ENCODE measurements at places on chromosomes 1 and 21.

DNA sequence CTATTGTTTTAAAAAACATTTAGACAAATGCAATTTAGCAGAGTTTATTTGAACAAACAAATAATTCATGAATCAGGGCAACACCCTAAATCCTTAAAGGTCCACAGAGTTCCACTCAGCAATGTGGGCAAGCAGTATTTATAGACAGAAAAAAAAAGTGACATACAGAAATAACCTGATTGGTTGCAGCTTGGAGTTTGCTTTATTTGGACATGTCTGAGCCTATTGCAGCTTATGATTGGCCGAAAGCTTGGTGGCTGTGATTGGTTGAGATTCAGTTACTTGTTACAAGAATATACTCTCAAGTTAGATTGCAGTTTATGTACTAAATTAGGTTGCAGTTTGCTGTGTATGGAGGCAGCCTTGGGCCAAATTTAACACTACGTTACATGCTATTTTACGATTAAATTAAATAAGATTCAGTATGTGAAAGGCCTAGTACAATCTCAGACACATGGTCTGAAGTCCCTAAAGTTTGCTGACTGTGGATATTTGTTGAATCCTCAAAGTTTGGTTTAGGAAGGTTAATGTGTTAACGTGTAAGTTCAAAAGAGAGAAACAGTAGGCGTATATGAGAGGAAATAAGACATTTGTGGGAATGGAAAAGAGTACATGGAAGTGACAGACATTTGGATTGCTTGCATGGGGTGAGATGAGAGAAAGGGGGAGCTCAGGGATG is 6.9 kb upstream of the CAMSAP2 start:
- no peak for DNase-seq

- DNase-seq = no peak
Observed at GRCh38 chr1:244002721-244003120, 48.4 kb upstream of the ZBTB18 start.

DNA sequence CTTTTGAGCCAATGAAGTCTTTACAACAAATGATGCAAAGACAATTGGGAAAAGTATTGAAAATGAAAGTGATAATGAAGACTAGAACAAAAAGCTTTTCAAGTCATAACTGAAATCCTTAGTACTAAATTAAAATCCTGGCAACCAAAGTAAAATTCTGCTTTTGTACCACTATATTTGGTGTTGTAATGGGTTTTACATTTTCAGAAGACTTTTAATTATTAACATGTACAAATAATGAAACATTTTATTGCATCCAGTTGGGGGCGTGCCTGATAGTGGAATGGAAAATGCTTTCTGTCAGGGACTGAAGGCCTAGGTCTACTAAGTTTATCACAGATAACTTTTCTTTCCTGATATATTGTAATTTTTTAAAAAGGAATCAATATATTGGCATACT is 89.4 kb downstream of the SDCCAG8 start:
- peak; percentile 20 for DNase-seq

- no peak for DNase-seq
Observed at GRCh38 chr21:39332175-39332574, 16.7 kb downstream of the HMGN1 start.

DNA sequence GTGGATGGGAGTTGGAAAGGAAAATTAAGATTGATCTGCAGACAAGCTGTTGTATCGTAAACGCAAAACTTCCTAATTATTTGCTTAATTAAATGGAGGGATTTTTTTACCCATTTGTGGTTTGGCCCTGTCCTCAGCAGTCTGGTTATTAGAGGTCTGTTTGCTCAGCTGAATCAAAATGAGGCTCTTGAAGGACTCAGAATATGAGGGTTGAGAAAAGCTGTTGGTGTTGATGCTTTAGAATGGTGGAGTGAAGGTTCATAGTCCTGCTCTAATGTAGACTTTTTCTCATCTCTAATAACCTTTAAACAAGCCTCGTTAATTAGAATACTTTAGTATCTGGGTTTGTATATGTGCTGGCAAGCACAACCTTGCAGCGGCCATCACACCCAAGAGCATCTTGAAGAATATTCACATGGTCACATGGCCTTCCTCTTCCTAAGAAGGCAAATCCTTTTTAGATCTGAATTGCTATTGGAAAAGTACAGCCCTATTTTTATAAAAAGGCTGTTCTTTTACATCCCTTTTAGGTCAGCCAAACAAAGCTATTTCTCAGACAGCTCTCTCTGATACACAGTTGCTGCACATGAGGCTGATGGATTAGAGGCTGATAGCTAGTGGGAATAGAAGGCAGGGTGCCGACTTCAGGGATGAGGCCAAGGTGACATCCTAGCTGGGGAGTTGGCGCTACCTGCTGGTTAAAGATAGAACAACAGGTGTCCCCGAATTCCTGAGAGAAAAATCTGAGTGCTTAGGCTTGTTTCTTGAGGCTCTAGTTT is 53.8 kb downstream of the MACF1 start:
- peak; percentile 74 for DNase-seq

DNA sequence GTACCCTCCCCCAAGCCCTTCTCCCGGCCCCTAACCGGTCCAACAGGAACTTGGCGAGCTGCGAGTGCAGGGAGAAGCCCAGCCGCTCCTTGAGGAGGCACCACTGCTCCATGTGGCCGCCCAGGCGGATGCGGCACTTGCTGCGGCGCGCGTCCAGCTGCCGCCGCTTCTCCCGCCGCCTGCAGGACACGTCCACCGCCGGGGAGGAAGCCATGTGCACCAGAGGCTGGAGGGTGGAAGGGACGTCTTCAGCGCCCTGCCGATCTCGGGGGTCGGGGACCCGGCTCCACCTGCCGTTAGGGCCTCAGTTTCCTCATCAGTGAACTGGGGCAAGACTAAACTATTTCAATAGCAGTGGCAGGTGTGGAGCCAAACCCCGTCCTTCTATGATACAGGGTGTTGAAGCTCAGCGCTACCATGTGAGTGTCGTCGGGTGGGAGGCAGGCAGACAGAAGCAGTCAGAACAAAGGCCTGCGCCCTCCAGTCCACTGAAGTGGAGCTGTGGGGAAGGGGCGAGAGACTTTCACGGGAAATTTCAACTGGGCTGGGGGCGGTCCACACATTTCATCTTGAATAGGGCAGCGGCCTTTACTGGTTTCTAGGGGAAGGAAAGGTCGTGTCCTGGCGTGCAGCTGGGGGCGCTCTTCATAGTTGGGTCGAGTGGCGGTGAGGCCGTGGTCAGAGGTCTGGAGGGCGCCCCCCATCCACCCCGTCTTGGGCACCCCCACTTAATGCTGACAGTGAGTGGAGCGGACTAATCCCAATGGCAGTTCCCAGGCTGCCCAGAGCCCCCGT is 592 bp downstream of the ZNF692 start:
- peak; percentile 72 for DNase-seq

- no peak for DNase-seq
Observed at GRCh38 chr21:32248571-32249461, 30.0 kb downstream of the MIS18A start.

DNA sequence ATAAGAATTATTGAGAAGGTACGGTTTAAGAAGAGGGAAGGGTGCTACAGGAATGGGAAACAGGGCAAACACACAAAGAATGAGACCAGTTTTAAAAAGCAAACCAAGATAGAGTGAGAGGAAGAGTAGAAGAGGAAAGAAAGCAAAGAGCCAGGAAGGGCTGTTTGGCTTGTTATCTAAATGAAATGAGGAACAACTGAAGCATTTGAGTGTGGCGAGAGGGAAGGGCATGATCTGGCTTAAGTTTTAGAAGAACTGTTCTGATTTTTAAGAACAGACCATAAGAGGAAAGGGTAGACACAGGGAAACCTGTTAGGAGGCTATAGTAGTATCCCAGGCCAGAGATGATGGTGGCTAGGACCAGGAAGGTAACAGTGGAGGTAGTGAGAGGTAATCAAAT is 73.8 kb downstream of the TUT4 start:
- DNase-seq = no peak

DNA sequence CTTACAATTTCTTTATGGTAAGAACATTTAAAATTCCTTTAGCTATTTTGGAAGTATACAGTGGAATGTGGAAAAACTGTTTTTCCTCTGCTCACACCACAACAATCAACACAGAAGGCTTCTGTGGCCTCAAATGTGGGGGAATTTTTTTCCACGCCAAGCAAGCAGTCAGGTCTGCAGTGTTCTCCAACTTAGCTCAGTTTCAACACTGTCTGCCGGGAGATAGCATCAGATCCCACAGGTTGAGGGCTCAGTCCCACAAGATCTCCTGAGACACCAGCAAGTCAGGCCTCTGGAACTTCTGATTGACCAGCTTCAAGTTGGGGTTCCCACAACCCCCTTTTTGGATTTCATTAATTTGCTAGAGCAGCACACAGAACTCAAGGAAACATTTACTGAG is 50.3 kb downstream of the PTBP2 start:
- no peak for DNase-seq

DNA sequence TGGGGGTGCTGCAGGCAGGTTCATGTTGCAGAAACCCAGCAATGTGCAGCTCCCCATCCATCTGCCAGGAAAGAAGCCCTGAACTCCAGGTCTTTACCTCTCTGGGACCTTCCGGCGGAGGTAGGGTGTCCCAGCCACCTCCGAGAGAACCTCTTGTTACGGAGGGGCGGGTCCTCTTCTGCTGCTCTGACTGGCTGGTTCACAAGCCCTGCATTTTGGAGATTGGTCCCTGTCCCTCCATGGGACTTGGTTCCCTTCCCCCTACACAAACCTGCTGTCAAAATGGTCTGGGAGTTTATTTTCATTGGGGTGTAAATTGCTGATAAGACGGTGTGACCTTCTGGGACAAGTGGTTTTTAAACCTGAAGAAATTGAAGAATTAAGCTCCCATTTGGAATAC is 8.0 kb upstream of the CELSR2 start:
- DNase-seq = no peak

- no peak for DNase-seq
Observed at GRCh38 chr1:226908419-226908818, 31.7 kb upstream of the COQ8A start.

GRCh38 chr1:230109895-230110667 is 43.0 kb downstream of the GALNT2 start:
- no peak for DNase-seq

DNA sequence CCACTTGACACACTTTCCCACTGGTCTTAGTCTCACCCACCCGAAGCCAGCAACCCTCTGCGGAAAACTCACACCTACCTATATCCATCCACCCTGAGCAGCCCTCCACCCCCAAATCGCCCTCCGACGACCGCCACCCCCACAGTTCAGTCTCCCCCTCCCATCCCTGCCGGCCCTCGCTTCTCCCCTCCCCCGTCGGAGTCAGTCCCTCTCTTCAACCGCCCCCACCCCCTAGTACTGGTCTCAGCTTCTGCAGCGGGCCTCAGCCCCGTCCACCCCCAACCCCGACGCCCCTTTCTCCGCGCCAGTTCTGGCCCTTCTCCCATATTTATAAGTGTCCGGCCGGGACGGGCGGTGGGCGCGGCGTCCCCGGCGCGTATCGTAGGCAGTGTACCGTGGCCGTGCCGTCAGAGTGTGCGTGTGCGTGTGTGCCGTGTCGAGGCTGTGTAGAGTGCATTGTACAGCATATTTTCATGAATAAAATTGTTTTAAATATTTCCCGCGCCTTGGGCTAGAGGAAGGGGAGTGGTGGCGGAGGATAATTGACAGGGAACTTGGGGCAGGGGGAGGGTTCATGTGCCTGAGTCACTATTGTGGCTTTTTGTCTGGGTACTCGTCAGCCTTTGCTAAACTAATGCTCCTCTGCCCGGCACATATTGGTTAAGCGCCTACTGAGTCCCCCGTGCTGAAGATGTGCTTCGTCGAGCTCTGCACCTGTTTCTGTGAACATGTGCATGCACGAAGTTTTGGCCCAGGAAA is 22.0 kb downstream of the FOXO6 start:
- no peak for DNase-seq

- no peak for DNase-seq
Observed at GRCh38 chr1:150080784-150081183, 13.2 kb downstream of the VPS45 start.

- no peak for DNase-seq
Observed at GRCh38 chr1:204384636-204385352, 25.1 kb upstream of the PLEKHA6 start.

- DNase-seq = no peak
Observed at GRCh38 chr1:236155841-236156503, 13.6 kb downstream of the GPR137B start.

DNA sequence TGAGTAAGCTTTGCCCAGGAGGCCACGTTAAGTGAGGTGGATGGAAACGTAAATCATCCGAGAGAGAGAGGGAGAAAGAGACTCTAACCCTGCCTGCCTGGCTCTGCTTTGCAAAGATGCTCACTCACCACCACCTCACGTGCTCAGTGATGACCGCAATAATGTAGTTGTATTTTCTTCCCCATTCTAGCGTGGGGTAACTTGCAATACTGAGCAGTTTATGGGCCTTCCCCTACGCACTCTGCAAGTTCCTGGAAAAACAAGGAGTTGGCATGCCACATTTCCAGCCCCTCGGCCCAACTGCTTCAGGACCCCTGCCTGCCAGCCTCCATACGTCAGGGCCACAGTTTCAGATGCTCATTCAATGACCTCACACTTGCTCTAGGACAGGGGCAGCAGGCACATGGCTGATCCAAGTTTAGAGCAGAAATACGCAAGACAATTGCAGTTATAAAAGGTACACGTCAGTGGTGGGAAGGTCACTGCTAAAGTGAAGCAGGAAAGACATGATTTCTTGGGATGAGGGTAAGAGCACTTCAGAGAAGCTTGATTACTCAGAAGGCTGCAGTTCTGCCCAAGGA is 112.5 kb upstream of the RAB4A start:
- DNase-seq = no peak

GRCh38 chr1:183191833-183192232 is 5.8 kb downstream of the LAMC2 start:
- no peak for DNase-seq

- no peak for DNase-seq
Observed at GRCh38 chr1:233639611-233640010, 25.7 kb downstream of the KCNK1 start.

- DNase-seq = no peak
Observed at GRCh38 chr1:184820218-184820750, 65.6 kb upstream of the EDEM3 start.

DNA sequence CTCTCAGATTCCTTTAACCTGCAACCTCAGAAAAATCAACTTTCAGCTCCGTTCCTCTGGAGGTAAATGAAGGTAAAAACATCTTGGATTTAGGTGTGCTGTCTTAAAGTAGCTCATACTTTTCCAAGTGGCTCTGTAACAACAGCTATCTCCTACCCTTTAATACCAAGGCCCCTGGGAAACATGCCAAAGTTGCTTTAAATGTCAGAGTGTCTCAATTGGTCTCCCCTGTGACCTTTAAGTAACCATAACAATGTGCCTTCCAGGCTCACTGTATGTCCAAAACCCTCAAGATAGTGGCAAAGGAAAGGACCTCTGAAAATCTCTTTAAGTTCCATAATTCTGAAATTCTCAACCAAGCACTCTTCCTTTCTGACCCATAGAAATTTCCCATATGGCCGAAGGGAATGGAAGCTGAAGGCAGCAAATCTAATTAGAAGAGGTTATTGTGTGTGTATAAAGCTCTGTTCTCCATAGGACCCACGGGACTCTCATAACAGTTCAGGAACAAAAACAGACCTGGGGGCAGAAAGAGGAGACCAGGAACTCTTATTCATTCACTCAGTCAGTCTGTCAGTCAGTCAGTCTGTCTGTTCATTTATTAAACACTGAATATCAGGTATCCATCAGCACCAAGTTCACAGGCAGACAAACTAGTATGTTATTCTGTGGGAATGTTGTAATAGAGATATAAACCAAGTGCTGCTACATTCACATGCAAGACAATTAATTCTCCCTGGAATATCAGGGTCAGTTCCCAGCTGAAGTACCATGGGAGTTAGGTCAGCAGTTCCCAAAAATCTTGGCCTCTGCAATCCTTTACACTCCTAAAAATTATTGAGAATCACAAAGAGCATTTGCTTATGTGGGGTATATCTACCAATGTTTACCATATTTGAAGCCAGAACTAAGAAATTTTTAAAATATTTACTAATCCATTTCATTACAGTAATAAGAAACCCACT is 19.1 kb downstream of the ASTN1 start:
- DNase-seq = peak; percentile 14

All from cardiac muscle cell (in vitro differentiated cells and primary cell).